Activated CD4-positive, alpha-beta T cell treated with anti-CD3 and anti-CD28 coated beads, Interleukin-2, amount 50 U/mL, for 4 hours (primary cell): ENCODE measurements at places on chromosomes 5 and 9.

GRCh38 chr9:20693068-20693467 lies 9.0 kb downstream of the FOCAD start:
- DNase-seq = no peak

DNA sequence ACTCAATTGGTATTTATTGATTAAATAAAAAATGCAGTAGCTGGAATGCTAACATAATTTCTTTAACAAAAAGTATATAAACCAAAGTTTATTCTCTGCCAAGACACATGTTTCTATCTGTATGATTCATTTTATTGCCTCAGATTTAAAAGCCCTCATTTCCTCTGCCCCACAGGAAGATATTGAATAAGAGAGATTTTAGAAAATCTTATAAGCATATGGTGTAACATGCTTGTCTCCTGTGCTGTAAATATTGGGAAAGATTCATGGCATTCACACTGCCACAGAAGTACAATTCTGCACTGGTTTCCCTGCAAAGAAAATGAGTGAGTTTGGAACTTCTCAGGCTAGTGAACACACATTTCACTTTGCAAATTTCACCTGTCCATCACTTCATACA lies 134.9 kb upstream of the FBXL7 start:
- no peak for DNase-seq

- no peak for DNase-seq
Measured at GRCh38 chr9:129458155-129458661, 162.7 kb downstream of the C9orf50 start.

DNA sequence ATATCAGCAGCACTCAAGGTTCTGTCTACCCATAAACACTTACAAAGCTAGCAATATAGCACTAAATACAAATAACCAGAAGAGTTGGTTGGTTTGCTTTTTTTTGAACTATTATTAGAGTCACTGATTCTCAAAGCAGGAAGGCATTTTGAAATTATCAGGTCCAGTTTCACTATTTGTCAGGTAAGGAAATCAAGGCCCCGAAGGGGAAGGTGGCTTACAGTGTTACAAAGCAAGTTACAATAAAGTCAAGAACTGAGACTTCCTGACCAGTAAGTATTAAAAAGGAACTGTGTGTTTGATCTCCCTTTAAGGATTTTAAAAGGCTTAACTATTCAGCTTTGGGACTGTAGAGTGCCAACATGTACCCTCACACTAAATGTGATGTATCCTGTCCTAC lies 10.8 kb downstream of the C5orf15 start:
- no peak for DNase-seq

DNA sequence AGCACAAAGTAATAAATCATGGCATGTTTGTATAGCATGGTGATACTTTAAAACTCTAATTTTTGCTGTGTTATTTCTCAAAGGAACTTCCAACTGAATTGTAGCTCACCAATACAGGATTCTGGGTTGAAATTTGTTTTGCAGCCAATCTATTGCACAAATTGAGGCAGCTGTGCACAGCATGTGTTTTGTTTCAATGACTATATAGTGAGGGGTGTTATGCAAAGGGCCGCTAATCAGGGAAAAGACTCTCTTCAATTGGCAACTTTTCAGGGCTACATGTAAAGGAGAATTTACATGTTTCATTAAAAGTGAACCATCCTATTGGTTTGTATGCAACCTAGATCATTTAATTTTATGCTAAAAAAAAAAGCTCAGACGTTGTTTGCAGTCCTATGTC lies 44.6 kb downstream of the PLPPR1 start:
- no peak for DNase-seq

GRCh38 chr5:111129938-111130337 lies 37.8 kb downstream of the WDR36 start:
- DNase-seq = no peak

GRCh38 chr5:39409033-39409432 lies 15.7 kb downstream of the DAB2 start:
- DNase-seq = no peak

DNA sequence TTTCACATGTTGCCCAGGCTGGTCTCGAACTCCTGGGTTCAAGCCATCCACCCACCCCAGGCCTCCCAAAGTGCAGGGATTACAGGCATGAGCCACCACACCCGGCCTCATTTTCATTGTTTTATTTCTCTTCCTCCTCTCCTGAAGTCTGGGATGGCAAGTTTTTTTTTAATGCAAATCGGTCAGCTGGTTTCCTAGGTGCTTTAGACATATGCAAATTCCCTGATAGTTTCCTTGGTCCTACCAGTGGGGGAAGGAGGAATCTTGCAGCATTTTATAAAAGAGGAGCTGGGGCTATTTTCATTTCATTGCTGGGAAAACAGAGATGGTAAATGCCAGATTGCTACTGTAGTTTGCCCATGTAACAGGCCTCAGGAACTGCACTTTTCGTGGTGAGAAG lies 179.4 kb downstream of the ACTL7B start:
- DNase-seq = no peak

DNA sequence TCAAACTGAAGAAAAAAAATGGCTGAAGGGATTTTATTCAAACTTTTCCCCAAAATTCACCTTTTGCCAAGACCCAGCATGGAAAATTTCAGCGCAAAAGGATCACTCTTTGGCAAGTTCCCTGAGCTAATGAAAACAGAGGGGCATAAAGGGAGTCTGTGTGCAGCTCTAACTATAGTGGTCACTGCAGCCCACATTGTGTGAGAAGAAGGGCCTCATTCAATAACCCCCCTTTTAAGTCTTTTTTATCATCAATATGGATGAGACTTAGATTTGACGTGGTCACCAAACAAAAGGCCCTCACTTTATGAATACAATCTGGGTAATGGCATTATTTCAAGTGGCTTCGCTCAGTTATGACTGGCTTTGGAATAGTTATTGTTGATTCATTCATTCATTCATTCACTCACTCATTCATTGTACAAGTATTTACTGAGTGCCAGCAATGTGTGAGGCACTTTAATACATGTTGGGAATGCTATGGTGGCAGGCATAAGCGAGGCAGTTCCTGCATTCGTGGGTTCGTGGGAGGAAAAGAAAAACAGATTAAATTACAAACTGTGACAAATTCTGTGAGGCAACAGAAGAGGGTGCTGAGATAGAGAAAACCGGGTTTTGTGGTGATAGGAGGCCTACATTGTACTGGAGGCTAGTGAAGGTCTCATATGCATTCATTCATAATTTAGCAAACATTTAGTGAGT lies 145.7 kb upstream of the KLF4 start:
- DNase-seq = no peak

DNA sequence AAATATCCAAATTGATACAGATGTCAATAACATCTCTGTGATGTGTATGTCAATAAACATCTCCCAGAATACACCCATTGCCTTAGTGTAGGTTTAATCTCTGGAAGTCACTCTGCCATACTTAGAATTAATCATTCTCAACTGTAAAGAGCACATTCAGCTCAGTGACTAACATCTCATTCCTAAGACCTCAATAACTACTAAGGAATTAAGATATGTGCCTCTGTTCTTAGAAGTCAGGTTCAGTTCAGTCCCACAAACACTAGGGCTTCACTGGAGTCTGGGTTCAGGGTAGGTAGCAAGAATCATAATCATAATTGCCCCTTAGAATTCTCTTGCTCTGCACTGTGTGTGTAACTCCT lies 31.7 kb downstream of the UGCG start:
- no peak for DNase-seq

GRCh38 chr9:129493002-129493705 lies 127.7 kb downstream of the C9orf50 start:
- DNase-seq = no peak

DNA sequence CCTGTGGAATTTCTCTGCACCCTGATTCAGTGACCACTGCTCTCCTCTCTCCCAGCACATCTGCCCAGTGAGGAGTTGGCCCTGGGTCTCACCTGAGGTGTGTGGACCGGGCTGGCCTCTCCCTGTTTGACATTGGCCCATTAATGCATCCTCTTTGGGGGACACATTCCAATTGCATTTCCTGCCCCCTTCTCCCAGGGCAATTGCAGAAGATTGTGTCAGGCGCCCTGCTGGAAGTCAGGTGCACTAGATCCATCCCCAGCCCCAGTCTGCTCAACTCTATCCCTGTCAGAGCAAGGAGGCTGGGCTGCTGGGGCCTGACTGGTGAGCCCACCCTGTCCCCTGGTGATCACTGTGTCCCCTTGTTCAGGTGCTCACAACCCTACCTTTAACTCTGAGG lies 84.5 kb downstream of the LMX1B start:
- DNase-seq = no peak

DNA sequence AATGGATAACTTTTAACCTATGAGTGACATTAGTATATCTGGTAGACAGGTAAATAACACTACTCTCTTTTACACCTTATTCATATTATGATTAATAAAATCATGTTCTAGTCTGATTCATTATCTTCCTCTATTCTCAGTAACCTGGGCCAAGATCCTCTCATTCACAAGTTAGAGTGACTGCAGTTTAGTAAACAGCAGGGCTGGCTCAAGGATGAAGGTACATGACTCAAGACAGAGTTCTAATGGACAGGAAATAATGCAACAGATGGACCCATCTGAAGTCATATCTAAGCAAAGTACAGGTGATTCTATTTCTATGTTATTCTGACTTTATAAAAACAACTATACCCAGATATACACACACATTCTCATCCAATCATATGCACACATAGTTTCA lies 582.5 kb upstream of the CDH18 start:
- DNase-seq = no peak

DNA sequence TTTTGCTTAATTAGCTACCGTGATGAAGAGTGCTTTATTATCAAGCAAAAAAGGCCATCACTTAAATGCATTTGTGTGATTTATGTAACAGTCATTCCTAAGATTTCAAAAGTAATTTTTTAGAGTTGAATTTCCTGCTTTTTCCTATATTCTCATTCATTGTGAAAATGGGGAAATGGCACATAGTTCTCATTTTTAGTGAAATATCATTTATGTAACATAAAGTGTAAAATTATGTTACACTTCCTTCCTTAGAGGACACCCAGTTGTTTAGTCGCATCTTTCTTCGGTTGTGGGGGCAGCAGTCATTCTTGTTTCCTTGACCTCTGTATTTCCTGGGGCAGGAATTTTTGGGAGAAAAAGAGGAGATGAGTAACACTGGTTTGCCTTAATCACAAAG lies 142.8 kb downstream of the MAST4 start:
- DNase-seq = no peak

- no peak for DNase-seq
Measured at GRCh38 chr9:92617951-92618510, 51.9 kb downstream of the IPPK start.

DNA sequence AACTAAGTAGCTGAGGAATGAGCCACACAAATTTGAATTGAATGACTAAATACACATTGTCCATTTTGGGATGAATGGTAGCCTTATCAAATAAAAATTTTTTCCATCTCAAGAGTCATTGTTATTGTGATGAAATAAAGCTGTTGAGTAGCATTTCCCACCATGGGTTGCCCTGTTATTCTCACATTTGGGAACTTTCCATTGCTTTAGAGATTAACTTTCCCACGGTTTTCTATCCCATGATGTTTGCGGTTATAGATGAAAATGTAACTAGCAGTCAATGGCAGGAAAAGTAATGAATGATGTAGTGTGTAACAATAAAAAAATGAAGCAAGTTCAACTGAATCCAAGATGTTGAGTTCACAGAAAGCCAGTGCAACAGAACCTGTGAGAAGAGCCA lies 59.9 kb upstream of the PLPP1 start:
- no peak for DNase-seq

DNA sequence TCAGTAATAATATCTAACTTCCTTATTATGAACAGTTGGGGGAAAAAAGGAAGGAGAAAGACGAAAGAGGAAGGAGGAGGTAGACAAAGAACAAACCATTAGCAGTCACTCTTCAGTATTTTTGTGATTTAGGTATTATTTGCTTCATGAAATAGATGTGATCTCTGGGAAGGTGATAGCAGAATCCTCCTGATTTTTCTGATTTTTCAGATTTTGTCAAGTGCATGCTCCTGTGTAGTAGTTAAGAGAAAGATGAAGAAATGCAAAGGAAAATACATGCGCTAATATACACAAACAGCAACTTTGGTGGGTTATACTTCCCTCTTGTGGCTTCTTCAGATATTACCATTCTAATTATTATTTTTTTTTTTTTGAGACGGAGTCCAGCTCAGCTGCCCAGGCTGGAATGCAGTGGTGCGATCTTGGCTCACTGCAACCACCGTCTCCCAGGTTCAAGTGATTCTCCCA lies 31.6 kb downstream of the LMNB1 start:
- DNase-seq = no peak

DNA sequence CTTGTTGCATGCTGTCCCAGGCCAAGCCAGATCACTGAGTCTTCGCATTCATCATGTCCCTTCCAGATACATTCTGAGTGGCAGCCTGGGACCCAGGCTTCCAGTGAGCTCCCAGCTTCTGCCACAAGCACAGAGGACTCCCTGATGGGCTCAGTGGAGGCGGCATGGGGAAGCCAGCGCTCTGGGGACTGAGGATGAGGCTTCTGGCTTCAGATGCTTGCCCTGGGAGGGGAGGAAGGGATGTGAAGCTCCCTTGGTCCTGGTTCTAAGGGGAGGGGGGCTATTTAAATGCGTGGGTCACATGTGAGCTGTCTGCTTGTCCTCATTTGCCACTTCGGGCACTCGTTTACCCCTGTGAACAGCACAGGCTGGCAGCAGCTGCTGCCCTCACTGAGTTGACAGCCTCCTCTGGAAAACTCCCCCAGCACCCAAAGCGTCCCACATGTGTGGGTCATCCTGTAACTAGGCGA lies 174.0 kb downstream of the NR3C1 start:
- DNase-seq = no peak

GRCh38 chr9:123484130-123484529 lies 128.1 kb downstream of the CRB2 start:
- no peak for DNase-seq

DNA sequence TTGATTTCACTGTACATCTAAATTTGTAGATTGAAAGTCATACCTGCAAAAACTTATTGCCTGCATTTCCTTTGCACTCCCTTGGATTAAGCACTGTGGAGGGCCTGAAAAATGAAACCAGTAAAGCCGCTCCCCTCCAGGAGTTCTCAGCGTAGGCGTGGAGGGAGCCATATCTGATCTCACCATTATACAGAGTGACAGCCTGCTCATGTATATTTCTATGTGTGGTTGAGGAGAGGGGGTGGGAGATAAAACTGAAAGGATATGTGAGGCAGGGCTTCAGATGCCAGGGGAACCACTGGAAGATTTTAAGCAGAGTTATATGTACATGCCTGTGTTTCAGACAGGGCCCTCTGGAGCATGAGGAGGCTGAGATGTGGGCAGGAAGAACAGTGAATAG lies 303.0 kb downstream of the MSX2 start:
- DNase-seq = no peak
